ENCODE measurements at places on chromosomes 16 and 17.

DNA sequence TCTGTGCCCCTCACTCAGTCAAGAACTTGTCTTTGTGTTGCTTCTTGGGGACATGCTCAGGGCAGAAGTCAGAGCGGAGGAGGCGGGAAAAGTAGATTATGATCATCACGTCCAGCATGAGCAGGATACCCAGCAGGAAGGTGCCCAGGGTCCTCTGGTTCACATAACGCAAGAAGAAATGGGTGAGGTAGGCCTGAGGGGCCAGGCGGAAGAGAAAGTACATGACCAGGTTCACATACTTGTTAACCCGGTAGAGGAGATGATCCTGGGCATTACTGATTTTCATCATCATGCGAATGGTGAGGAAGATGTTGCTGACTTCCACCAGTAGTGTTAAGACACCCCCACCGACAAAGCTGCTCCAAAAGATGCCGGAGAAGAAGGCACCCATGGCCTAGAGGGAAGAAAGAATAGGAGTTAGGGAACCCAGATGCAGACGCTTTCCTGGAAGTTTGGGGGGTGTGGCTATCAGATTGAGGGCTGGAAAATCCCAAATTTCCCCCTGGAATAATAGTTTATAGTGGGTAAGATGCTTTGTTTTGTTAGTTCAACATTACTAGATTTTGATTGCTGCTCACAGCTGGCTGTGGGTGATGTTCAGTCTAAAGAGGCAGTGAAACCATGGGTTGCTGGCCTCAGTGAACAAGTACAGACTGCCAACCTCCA is 1.4 kb downstream of the TLCD1 start:
- no peak for DNase-seq

DNA sequence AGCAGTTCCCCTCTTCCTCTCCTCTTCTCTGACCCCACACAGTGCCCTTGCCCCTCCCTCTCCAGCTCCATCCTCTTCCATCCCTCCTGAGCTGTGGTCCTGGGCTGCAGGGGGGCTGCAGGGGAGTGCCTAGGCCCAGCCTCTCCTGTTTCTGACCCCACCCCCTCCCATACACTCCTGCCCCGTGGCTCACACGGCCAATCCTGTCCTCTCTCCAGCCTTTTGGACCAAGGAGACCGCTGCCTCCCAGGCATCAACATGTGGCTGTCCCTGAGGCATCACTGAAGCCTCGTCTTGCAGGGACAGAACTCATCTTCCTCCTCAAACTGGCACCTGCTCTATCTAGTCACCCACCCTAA is 6.7 kb downstream of the CLUH start:
- DNase-seq = no peak

- peak; percentile 75 for DNase-seq
These were observed 19.0 kb downstream of the ABCC12 start for GRCh38 chr16:48136547-48137360.

GRCh38 chr16:23498863-23499262 is 11.4 kb downstream of the GGA2 start:
- DNase-seq = no peak

GRCh38 chr17:79041723-79042420 is 17.9 kb downstream of the C1QTNF1 start:
- no peak for DNase-seq

GRCh38 chr16:21524068-21524751 is 75.2 kb upstream of the METTL9 start:
- no peak for DNase-seq

GRCh38 chr17:36532435-36532975 is 2.2 kb downstream of the MYO19 start:
- no peak for DNase-seq

- no peak for DNase-seq
These were observed 18.9 kb downstream of the COG1 start for GRCh38 chr17:73211745-73212144.

- no peak for DNase-seq
These were observed 2.1 kb upstream of the ESRP2 start for GRCh38 chr16:68238029-68238345.

DNA sequence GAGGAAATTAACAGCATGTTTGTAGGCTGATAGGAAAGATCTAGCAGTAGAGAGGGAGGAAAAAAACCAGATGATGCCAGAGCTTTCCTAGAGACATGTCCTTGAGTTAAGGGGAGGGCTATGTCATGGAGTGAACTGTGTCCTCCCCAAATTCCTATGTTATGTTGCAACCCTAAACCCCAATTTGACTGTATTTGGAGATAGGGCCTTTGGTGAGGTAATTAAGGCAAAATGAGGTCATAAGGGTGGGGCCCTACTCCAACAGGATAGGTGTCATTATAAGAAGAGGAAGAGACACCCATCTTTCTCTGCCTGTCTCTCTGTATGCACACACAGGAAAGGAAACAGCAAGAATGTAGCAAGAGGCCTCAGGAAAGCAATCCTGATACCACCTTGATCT is 195.3 kb upstream of the AXIN2 start:
- DNase-seq = peak; percentile 8

GRCh38 chr17:65696739-65697394 is 135.4 kb upstream of the AXIN2 start:
- peak; percentile 41 for DNase-seq
